ENCODE measurements at places on chromosomes 1 and 21.
A peak's percentile ranks its signal among the peaks of the same experiment; 100 is the strongest.

DNA sequence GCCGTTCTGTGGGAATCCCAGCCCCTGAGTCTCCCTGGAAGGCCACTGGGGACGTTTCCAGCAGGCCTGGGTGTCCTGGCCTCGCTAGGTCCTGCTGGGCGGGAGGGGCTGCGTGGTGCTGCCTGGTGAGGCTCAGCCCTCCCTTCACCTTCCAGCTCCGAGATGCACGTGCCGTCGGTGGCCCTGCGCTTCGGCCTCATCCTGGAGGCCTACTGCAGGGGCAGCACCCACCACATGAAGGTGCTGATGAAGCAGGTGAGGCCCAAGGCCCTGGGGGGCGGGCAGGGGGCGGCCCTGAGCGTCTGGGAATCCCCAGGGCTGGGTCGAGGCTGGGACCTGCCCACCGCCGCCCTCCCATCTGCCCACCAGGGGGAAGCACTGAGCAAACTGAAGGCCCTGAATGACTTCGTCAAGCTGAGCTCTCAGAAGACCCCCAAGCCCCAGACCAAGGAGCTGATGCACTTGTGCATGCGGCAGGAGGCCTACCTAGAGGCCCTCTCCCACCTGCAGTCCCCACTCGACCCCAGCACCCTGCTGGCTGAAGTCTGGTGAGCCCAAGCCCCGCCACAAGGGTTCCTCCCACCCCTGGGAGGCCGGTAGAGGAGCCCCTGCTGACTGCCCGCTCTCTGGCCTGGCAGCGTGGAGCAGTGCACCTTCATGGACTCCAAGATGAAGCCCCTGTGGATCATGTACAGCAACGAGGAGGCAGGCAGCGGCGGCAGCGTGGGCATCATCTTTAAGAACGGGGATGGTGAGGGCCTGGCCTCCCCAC lies 70.3 kb downstream of the PIK3CD start:
- peak; percentile 80 for DNase-seq

DNA sequence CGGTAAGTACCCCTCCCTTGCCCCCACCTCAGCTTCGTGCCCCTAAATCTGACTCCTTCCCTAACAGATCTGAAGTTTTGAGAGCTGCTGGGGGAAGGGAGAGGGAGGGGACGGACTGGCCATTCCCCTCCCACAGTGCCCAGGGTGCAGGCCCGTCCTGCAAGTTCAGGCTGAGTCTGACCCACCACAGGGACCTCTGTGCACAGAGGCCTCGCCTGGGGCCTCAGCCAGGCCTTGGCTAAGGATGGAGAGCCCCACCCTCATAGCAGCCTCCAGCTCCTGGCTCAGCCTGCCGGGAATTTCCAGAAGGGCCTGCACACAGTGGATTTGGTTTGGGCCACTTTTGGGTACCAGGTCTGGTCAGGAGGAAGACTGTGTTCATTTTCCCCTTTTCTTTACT lies 31.2 kb upstream of the TNFRSF1B start:
- DNase-seq, result no peak

- peak; percentile 5 for DNase-seq
These were observed 119.4 kb downstream of the KCNJ15 start for GRCh38 chr21:38376235-38376634.

DNA sequence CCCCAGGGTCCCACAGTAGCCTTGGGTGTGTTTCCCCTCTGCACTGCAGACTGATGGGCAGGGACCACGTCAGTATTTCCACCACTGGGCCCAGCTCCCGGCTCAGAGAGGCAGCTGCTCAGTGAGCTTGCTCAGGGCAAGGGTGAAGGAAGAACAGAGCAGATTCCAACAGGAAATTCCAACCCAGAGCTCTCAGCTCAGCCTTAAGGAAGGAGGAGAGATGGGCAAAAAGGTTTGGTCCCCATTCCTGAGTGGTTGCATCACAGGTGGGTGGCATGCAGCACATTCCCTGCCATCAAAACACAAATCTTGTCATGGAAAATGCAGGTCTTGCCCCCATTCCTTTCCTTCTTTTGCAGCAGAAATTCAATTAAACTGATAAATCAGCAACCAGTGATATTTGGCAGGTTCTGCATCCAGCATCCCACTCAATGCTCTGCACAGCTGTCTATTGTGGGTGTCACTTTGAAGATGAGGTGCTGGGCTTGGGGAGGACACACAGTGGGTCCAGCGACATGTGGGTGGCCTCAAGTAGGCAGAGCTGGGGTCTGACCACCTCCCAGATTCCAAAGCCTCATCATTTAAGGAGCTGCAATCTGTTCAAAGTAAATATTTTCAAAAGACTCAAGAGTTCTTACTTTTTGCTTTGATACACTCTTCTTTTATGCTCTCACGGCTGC lies 315.4 kb downstream of the DSCAM start:
- no peak for DNase-seq

DNA sequence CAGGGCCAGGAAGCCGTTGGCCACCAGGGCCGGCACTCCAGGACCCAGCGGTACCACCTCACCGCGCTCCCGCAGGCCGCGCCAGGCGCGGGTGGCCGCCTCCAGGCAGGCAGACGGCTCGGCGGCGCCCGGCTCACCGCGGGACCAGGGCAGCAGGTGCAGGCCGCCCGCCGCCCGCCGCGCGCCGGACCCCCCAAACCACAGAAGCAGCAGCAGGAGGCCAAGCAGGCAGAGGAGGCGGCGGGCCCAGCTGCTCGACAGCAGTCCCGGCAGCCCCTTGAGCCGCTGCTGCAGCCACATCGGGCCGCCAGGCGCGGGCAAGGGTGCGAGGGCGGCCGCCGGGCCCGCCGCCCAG lies 312 bp downstream of the KIAA2013 start:
- no peak for DNase-seq

DNA sequence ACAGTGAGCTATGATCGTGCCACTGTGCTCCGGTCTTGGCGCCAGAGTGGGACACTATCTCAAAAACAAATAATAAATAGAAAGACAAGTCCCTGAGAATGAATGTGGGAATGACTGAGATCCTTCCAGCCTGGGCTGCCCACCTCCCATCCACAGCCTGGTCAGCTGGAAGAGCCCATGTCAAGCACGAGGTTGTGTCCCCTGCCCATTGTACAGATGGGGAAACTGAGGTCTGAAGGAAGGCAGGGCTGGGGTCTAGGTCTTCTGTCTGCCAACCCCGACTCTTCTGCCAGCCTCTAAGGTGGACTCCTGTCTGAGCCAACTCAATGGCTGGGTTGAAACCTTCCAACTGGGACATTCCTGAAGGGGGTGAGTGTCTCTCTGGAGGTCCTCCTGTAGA lies 79.5 kb downstream of the RAP1GAP start:
- DNase-seq, result no peak

- no peak for DNase-seq
These were observed 2.3 kb downstream of the EDN2 start for GRCh38 chr1:41482001-41482765.

DNA sequence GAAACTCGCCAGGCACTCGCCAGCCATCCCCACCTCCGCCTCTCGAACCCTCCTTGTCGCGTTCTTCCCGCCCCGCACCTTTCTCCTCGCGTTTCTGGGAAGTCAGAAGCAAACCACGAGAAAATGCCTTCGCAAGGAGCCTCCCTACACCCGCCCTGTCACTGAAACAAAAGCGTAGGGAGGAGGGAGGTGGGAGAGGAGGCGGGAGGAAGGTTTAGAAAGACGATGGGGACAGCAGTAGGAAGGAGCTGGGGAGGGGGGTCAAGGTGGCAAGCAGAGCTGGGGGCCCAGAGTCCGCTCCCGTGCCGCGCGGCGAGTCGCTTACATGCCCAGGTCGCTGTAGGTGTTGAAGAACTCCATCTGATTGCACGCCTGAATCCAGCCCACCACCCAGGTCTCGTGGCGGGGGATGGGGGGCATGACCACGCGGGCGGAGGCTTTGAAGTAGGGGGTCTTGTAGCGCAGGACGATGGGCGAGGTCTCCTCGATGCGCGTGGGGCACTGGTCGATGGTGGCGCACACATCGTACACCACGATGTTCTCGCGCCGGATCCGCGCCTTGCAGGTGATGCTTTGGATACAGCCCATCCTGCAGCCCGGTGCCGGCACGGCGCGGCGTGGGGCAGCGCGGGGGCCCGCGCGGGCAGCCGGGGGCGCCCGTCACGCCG lies 1.0 kb downstream of the FAM78B start:
- DNase-seq, result no peak

DNA sequence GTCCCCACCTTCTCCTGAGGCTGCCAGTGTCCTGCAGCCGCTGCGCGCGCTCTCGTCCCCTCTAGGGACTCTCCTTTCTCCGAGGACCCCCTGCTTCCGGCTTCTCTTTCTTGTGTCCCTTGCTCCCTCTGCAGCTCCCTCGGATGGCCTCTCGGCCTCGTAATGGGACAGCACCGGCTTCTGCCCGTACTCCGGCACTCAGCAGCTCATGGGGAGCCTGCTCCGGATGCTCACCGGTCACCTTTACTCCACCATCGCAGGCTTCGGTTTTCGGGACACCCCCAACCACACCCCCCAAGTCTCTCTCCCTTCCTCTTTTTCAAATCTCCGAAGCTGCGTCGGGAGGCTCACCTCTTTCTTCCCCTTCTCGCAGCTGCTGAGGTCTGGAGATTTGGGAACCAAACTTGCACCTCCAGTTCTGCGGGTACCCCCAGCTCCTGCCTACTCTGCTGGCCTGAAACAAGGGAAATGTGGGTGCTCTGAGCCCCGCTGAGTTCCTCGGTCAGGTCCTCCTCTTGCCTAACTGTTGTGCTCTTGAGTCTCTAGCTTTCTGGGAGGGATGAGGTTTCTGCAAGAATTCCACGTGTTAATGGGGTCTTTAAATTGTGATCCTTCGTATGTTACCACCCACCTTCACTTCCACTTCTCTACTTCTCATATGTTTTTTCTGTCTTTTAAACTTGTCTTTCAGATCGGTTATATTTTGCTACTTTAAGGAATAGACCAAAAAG lies 930 bp downstream of the CDC14A start:
- peak; percentile 48 for DNase-seq

DNA sequence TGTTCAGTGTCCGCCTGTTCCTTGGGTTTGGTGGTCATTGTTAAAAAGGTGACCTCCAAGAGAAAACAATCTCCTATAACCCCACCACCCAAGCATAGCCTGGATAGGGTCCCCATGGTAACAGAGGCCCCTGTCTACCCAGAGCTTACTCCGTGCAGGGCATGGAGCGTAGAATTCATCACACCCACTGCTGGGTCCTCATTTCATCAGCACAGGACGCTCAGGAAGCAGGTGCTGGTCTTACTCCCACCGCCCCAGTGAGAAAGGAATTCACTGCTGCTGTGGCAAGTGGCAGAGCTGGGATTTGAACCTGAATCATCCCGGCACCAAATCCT lies 37.0 kb downstream of the ARHGEF10L start:
- DNase-seq, result no peak

GRCh38 chr1:119204197-119204960 lies 63.9 kb upstream of the WARS2 start:
- DNase-seq, result no peak

DNA sequence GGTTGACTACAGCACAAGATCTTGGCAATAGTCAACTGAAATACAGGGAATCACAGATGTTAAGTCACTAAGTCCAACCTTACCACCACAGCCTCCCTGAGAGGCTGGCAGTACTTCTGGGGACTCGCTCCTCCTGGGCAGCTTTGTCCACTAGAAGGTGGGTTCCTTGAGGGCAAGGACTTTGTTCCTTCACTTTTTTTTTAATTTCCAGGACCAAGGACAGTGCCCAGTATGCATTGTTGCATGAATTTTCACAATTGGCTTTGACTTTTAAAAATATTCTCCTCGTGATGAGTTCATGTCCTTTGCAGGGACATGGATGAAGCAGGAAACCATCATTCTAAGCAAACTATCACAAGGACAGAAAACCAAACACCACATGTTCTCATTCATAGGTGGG lies 96.7 kb upstream of the IGSF21 start:
- DNase-seq, result no peak

DNA sequence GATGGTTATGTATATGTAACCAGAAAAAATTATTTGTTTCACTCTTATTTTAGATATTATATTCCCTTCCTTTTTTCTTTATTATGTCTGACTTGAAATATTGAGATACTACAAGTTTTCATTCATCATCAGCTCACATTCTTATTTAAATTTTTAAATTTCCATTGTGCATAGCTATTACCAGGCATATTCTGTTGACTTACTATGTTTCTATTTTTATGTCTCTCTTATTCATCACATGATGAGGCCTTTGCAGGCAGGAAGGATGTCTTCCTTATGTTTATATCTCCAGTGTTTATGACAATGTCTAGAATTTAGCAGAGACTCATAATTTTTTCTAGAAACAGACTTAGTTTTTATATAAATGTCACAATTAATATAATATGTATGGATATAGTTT lies 221.9 kb upstream of the KCTD3 start:
- no peak for DNase-seq

DNA sequence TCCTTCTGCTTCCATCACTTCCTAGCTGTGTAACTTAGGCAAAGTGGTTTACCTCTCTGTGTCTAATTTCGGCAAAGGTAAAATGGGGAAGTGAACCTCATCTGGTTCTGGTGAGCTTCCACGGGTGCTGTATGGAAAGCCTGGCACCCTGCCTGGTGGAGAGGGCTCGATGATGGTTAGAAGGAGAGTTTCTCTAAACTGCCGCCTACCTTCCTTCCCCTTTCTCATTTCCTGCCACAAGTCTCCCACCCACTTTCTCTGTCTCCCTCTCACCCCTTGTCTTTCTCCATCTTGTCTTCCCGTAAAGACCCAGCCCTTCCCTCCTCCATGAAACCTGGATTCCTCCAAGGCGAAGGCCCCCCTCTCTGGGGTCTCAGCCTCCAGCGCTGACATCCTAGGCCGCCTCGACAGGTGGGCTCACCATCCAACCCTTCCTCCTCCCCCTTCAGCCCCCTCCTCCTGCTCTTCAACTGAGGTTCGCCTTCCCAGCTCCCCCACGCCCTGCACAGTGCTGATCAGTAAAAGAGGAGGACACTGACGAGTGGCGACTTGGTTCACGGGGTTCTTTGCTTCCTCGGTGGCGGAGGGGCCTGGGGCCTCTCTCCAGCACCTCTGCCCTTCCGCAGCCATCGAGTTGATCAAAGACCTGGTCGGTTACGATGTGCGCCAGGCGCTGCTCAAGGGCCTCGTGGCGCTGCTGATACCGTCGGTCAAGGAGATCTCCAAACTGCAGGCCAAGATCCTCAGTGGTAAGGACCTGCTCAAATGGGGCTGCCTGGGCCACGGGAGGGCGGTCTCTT lies 7.3 kb downstream of the RNU5D-1 start:
- peak; percentile 55 for DNase-seq

GRCh38 chr1:234543442-234544086 lies 64.6 kb upstream of the TARBP1 start:
- no peak for DNase-seq

GRCh38 chr1:154843636-154844296 lies 26.3 kb downstream of the KCNN3 start:
- no peak for DNase-seq

DNA sequence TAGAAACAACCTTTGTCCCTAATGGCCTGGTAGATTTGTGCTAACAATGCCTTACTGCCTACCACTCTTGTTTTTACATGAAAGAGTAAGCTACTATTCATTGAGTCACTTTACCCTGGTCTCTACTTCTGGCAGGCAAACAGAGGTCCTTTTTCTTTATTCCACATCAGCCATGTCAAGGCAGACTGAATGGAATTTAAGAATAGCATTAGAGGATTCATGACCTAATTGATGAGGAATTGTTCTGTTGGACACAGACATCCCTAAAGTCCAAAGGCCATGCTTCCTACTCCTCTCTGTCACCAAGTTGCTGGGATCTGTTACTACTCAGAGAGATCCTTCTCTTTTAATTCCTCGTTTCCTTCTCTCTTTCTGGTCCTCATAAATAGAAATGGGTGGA lies 229.1 kb upstream of the ZP4 start:
- DNase-seq, result no peak

- DNase-seq, result no peak
These were observed 4.5 kb downstream of the KLHDC7A start for GRCh38 chr1:18485227-18485626.
